ENCODE measurements at places on chromosomes 13 and 19.

DNA sequence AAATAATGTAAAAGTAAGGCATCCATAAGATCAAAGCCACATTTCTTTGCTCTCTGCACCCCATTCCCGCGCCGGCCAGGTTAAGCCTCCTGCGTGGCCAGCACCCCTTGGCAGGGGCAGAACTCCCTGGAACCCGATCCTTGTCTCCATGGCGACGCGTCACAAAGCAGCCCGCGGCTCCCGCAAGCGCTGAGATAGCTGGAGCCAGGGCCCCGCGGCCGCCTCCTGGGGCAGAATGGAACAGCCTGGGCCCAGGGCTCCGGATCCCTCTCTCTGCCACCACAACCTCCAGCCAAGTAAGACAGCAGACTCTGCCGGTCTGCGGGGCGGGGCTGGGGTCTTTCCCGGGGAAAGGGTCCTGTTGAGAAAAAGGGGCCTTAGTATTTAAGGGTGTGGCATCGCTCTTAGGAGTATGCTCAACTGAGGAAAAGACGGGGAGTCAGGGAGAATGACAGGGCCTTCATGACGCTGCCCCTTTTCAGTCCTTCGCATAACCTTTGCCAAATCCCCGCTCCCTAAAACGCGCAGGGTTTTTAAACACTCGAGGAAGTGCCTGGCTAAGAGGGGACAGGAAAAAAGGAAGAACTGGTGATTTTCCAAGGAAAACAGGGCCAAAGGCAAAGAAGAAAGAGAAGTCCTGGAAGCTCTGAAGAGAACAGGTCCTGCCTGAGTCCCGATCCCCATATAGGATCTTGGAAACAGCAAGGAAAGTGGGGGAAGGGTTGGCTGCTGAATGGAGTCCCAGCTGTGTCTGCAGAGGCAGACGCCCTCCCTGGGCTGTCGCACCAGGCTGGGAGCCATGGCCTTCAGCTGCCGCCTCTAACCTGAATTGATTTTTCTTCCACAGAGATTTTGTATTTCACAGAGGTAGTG is at the start of gene TEX26:
Gene TEX26 (plus strand): TSS at position 176 of the 873 bp plus-strand sequence. CDS start 60 bp downstream, at position 236.
- H3K4me1 ChIP-seq, result no peaks in the 10 kb centered on the region
- H3K4me3 ChIP-seq, result no peak within 1 kb of the TSS
- no peak for DNase-seq
- H3K27me3 ChIP-seq, result no peaks in the 10 kb centered on the region
- no peaks in the 10 kb centered on the region for H3K36me3 ChIP-seq

DNA sequence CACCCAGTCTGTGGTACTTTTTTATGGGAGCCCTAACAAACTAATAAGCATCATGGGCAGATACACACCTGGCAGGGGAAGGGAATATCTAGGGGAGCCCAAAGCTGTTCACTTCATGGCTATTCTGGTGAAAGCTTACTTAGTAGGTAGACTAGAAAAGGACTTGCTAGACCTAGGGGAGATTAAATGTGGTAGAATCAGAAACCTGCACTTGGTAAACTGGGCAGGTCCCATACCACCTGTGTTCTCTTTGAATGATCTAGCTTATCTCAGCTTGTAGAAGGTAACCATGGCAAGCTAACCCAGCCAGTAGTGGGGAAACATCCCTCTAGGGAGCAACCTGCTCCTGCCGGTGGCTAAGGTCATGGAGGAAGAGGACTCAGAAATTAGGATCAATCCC is 113.9 kb upstream of the TMTC4 start:
- H3K27ac ChIP-seq, result no peak overlapping the region
- H3K27me3 ChIP-seq, result no peaks in the 10 kb centered on the region
- H3K4me1 ChIP-seq, result no peaks in the 10 kb centered on the region
- H3K36me3 ChIP-seq, result no peaks in the 10 kb centered on the region
- DNase-seq, result no peak

DNA sequence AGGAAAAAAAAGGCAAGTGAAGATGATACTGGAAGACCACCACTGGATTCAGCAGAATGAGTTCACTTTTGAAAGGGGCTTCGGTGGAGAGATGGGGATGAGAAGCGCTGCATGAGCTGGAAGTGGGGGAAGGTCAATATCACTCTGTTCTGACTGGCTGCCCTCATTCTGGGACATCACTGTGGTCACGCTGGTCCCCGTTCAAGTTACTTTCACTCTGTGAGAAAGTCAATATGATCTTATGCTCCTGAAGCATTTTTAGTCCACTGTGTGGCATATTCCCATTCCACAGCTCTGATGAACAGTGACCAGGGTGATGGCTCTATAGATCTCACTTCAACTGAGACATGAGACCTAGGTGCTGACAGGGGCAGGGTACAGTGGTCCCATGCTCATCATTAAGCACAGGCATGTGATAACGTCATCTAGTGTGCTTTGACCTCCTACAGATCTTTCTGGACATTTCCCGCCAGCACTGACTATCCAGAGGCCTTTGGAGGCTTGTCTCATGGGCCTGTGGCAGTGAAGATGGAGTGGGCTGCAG is 40.2 kb upstream of the GPR183 start:
- no peak for DNase-seq
- H3K4me1 ChIP-seq, result no peaks in the 10 kb centered on the region
- no peak overlapping the region for H3K27ac ChIP-seq
- no peak overlapping the region for H3K4me3 ChIP-seq
- peaks cover 70% of the 10 kb centered on the region for H3K36me3 ChIP-seq

- no peak for DNase-seq
- H3K27me3 ChIP-seq, result no peaks in the 10 kb centered on the region
- H3K36me3 ChIP-seq, result no peaks in the 10 kb centered on the region
- H3K4me1 ChIP-seq, result no peaks in the 10 kb centered on the region
Measured at GRCh38 chr19:38917921-38918491, 6.0 kb upstream of the CCER2 start.

GRCh38 chr13:89923052-89923451 is 1424.4 kb upstream of the MIR17HG start:
- H3K27me3 ChIP-seq, result no peaks in the 10 kb centered on the region
- H3K4me1 ChIP-seq, result no peaks in the 10 kb centered on the region
- no peak overlapping the region for H3K27ac ChIP-seq
- DNase-seq, result no peak
- H3K4me3 ChIP-seq, result no peak overlapping the region

DNA sequence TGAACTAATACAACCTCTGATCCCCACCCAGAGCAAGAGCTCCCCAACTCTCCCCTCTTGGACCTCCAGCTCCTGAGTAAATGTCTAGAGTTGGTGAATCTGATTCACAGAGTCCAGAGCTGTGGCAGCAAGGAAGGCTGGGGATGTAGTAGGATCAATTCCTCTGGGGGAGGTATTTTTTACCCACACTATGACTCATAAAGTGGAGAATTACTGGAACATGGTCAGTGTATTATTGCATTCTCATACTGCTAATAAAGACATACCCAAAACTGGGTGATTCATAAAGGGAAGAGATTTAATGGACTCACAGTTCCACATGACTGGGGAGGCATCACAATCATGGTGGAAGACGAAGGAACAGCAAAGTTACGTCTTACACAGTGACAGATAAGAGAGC is 496.7 kb downstream of the EFNB2 start:
- H3K36me3 ChIP-seq, result no peaks in the 10 kb centered on the region
- no peak for DNase-seq
- no peak overlapping the region for H3K27ac ChIP-seq
- H3K4me3 ChIP-seq, result no peak overlapping the region

- H3K27me3 ChIP-seq, result no peaks in the 10 kb centered on the region
- H3K4me1 ChIP-seq, result peaks cover 9% of the 10 kb centered on the region
- H3K36me3 ChIP-seq, result no peaks in the 10 kb centered on the region
- H3K27ac ChIP-seq, result peak overlapping the region; percentile 7
- DNase-seq, result no peak
- no peak overlapping the region for H3K4me3 ChIP-seq
Measured at GRCh38 chr13:110244071-110244830, 62.7 kb downstream of the COL4A1 start.

DNA sequence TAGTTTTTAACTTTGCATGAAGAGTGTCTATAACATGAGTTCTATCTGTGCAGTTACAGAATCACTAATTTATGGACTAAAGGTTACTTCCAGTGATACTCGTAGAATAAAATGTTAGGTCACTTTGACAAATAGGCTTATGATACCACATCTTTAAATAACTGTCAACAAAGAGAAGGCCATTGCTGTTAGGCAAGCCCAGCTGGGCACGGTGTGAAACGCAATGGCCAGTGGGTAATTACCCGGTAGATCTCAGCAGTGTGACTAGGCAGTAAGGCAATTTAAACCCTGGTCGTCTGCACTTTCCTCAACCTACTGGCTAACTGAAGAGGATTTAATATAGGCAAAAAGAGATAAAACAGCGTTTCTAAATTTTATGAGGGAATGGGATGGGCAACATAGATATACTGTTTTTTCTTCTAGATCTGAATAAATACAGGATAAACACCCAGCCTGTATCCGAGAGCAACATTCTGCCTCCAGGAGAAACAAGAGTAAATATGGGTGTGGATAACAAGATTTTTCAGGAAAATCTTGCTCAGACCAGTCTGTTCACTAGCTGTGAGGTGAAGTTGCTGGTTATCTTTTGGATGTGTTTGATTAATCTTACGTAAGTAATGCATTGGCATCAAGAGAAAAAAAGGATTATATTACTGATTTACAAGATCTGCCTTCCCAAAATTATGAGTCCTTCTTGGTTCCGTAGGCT is 631.3 kb downstream of the EFNB2 start:
- H3K27me3 ChIP-seq, result no peaks in the 10 kb centered on the region
- no peaks in the 10 kb centered on the region for H3K4me1 ChIP-seq
- no peaks in the 10 kb centered on the region for H3K36me3 ChIP-seq
- H3K27ac ChIP-seq, result no peak overlapping the region

DNA sequence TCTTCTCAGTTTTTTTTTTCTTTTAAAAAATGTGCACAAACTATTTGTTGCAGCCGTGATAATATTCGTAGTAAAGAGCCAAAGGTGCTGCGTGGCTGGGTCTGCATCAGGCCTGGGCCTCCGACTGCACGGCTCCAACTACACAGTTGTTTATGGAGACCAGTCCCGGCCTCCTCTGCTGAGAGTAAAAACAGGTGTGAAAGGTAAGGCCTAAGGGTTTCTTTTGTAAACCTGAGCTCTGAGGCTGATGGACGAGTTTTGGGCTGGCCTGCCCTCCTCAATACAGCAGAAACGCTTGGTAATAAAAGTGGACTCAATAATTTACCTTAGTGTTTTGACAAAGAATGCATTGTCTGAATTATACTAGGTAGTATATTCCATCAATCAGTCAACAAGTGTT is 3.9 kb downstream of the MBNL2 start:
- peak overlapping the region; percentile 54 for H3K4me3 ChIP-seq
- H3K36me3 ChIP-seq, result no peaks in the 10 kb centered on the region
- peak overlapping the region; percentile 88 for H3K27ac ChIP-seq
- peaks cover 79% of the 10 kb centered on the region for H3K4me1 ChIP-seq

DNA sequence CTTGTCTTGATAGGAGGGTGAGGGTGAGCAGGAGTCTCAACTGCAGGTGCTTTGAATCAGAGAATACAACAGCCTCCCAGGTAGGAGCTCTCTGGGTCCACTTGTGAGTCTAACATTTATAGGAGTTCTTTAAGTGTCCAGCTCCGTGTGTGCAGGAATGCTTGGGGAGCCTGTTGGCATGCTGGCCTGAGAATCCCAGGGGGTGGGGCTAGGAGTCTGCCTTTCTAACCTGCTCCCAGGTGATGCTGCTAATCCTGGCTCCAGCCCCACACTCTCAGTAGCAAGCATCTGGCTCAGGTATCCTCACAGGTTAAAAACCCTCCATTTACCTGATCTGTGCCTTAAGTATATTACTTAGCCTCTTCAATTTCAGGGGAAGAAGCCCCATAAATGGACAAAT is 368.9 kb downstream of the RBM26 start:
- no peak overlapping the region for H3K27ac ChIP-seq
- H3K27me3 ChIP-seq, result no peaks in the 10 kb centered on the region
- no peaks in the 10 kb centered on the region for H3K36me3 ChIP-seq
- no peak for DNase-seq
- H3K4me3 ChIP-seq, result no peak overlapping the region
- H3K4me1 ChIP-seq, result no peaks in the 10 kb centered on the region

- H3K27me3 ChIP-seq, result no peaks in the 10 kb centered on the region
- no peaks in the 10 kb centered on the region for H3K36me3 ChIP-seq
- H3K4me3 ChIP-seq, result no peak overlapping the region
- no peak overlapping the region for H3K27ac ChIP-seq
- no peak for DNase-seq
Measured at GRCh38 chr13:38862443-38862842, 128.2 kb downstream of the STOML3 start.

DNA sequence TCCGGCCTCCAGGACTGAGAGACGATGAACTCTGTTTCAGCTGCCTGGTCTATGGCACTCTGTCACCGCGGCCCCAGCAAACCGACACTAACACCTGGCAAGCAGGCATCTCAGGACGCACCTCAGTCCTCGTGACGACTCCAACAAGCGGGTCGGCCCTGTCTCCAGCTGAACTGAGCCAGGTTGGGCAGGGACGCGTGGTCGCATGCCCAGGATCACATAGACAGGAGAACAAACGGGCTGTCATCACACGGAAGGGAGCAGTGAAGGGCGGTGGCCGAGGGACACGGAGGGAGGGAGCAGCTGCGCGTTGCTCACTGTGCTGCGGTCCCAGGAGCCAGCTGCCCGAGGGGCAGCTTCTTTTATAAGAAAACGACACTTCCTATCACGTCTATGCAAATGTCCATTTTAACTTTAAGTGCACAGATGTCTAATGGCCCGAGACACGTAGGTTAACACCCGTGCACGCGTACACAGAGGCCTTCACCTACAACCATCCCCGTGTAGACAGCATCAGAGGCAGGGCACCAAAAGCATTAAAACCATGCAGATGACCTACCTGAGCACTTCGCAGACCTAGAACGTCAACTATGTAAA is 8.9 kb downstream of the SGTA start:
- H3K27ac ChIP-seq, result peak overlapping the region; percentile 82
- DNase-seq, result no peak
- peaks cover 16% of the 10 kb centered on the region for H3K36me3 ChIP-seq

DNA sequence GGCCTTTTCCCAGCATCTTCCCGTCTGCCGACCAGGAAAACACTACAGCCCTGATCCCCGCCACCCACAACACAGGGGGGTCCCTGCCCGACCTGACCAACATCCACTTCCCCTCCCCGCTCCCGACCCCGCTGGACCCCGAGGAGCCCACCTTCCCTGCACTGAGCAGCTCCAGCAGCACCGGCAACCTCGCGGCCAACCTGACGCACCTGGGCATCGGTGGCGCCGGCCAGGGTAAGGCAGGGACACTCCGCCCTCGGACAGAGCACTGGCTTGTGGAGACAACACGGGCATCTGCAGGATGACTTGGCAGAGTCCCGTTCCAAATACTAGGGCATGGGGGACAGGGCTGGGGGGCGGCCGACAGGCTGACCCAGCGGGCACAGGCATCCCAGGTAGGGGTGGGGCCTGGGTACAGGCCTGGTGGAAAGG is 31.1 kb downstream of the COMP start:
- no peak overlapping the region for H3K4me3 ChIP-seq
- H3K36me3 ChIP-seq, result no peaks in the 10 kb centered on the region
- no peaks in the 10 kb centered on the region for H3K27me3 ChIP-seq
- no peak for DNase-seq
